ENCODE measurements at places on chromosomes 13 and 19. TPM values are rescaled to one million over a fixed set of nuclear protein-coding genes. Genes with fewer than 3 reads are reported as not detected.

Gene ZNF284
- total RNA-seq = 2.1 TPM

Gene MED25
- total RNA-seq = 66.7 TPM

Gene ZNF677
- 7.1 TPM for total RNA-seq

Gene RPS5
- total RNA-seq = 2,009 TPM

Gene ZNF98
- 0.55 TPM for total RNA-seq

Gene ZFP82
- total RNA-seq = 8.9 TPM

Gene PPFIA3
- 2.6 TPM for total RNA-seq

Gene OR7D2
- under 0.01 TPM for total RNA-seq

Gene ZNF550
- total RNA-seq = 5.2 TPM

Gene RFPL4A
- total RNA-seq = not detected

DNA sequence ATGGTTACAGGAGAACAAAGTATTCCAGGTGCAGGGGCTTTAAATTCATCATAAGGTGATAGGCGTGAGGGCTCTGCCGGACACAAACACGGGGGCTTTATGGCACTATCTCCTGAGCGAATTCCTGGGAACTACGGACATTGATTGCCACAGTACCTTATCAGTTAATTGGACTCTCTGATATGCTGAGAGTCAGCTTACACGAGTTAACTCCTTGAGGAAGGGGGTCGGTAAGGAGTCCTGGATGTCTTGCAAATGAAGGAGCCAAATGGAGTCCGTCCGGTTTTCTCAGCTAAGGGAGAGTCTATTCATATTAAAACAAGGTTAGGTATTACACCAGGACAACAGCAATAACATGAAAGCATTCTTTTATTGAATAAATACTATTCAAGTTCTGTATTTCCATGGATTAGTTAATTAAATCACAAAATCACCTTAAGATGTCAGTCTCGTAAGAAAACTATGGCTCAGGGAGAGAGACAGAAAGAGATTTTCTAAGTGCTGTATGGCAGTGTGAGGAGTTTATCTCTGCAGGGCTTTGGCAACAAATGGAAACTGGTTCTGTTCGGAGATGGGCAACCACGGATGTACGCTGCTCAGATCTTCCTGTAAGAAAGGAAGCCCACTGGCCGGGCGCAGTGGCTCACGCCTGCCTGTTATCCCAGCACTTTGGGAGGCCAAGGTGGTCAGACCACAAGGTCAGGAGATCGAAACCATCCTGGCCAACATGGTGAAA lies 26.2 kb upstream of the HIF3A start:
- no peak for DNase-seq

GRCh38 chr19:19477705-19478383 lies 37.5 kb downstream of the TSSK6 start:
- DNase-seq = no peak

- DNase-seq = no peak
Observed at GRCh38 chr19:4268816-4269430, 10.1 kb upstream of the SHD start.

- no peak for DNase-seq
Observed at GRCh38 chr13:42363941-42364612, 92.1 kb downstream of the AKAP11 start.

- DNase-seq = no peak
Observed at GRCh38 chr19:49423985-49424303, 703 bp upstream of the PTH2 start.

DNA sequence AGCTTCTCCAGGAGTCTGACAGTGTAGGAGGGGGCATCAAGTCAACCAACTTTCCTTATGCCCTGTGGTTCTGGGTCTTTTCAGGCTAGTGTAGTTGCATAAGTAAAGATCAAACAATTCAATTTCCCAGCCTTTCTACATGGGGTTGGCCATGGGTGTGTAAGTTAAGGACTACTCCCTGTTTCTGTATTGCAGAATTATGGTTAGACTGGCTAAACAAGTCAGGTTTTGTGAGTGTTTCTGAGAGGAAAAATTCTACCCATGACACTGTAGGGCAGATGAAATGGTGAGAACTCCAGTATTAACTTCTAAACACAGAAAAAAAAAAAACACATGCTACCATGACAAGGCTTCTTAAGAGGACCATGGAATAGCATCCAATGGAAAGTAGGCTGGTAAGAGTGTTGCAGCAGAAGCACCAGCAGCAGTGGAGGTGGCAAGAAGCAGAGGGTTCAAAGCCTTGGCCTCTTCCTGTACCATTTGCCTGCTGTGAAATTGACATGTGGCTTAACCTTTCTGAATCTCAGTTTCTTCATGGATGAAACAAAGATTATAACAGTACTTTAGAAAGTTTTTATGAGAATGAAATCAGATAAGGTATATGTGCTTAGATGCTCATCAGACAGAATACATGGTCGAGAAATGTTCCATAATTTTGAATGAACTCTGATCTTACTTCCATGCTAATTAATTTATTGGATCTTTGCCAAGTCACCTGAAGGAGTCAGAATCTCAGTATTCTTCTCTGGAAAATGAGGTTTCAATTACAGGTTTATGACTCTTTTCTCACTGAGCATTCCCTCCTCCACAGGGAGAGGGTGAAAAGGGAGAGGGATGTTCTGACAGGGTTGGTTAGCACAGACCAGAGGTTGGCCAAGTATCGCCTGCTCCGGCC lies 11.4 kb upstream of the SCEL start:
- DNase-seq = no peak

- no peak for DNase-seq
Observed at GRCh38 chr13:62960723-62961122, 1545.1 kb upstream of the PCDH20 start.

DNA sequence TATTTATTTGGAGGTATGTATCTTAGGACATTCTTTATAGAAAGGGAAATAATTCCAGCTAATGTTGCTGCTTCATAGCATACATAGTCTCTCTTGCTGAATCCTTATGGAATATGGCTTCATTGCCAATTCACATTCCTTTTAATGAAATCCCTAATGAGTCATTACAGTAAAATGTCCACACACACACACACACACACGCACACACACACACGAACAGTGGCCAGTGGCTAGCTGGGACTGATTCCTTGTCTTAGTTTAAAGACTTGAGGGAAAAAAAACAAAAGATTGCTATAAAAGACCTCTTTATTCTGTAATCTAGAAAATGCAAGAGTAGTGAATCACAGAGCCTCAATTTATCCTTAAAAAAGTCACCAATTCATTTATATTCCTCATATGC lies 301.6 kb downstream of the SLITRK6 start:
- no peak for DNase-seq

DNA sequence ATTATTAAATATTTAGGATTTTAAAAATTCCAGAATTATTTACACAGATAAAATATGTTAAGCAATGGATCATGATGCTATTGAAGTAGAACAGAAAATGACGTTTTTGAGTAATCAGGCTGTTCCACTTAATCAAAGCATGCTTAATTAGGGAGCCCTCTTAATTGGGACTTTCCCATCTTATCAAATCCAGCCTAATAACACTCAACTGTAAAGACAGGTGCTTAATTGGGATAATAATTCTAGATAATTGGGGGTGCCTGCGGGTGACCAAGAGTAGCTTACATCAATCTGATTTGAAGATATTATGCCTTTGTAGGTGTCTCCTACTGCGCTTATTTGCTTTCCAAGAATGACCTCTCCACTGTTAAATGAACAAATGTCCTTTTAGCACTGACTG lies 742.2 kb upstream of the SLITRK6 start:
- DNase-seq = no peak

DNA sequence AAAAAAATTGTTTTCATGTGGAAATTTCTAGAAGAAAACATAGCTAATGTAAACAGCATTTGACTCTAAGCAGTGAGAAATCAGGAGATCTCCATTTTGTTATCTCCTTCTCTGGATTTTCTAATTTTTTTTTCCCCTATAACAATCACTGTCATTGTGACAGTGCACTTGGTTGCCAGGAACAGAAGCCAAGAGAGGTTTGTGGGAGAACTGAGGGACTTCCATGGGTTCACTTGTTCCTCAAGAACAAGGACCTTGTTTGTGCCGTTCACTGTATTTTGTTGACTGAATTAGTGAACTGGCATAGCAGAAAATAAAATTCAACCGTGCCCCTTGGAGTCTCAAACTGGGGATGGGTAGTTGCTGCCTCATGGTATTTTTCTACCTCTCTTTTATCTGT lies 17.1 kb downstream of the SHISA7 start:
- no peak for DNase-seq

- DNase-seq = peak; percentile 30
Observed at GRCh38 chr13:70034286-70034685, 73.3 kb upstream of the ATXN8OS start.

DNA sequence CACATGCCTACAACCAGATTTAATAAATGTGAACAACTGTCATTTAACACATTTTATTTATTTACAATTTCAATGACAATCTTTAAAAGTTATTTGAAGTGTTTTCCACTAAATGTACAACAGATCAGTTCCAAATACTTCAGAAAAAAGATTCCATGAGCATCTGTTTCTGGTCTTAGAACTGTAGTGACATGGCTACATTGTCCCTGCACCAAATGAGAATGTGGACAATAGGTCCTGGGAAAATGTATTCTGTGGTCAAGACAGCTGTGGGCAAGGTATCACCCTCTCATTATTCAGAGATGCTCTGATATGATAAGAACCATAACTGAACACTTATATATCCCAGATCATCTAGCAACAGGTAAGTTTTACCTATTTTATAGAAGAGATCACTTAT lies 43.7 kb downstream of the ELF1 start:
- DNase-seq = no peak

- no peak for DNase-seq
Observed at GRCh38 chr19:53808710-53809125, 15.4 kb downstream of the NLRP12 start.

Measured in renal cortical epithelial cell (primary cell).